CD4-positive, alpha-beta T cell treated with Interleukin-12 subunit alpha and Interleukin-12 subunit beta, for 1 hour (primary cell): ENCODE measurements at places on chromosomes 6 and 20.
A peak's percentile ranks its signal among the peaks of the same experiment; 100 is the strongest.

GRCh38 chr6:69835414-69836179 is 30.8 kb upstream of the COL19A1 start:
- peak; percentile 51 for DNase-seq

- DNase-seq: no peak
These were observed 69.0 kb downstream of the DTNBP1 start for GRCh38 chr6:15593798-15594197.

DNA sequence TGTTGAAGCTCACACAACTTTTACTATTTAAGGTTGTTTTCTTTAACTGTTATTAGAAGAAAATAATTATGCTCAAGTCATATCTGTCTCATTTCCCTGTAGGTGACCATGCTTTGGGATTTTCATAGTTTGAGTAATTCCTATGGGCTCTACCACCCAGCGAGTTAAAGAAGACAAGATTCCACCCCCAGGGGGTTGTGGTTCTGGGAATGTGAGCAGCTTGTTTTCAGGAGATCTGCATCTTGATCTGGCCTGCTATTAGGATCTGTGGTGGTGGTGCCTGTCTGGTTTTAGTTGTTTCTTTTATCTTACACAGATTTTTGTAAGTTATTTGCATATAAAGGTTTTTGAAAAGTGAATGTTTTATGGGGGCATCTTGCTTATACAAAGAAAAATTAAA is 20.2 kb upstream of the REV3L start:
- DNase-seq: no peak

- no peak for DNase-seq
These were observed 667 bp downstream of the CAP2 start for GRCh38 chr6:17393892-17394631.

GRCh38 chr6:43899830-43900229 is 129.8 kb downstream of the VEGFA start:
- no peak for DNase-seq

- no peak for DNase-seq
These were observed 147.5 kb upstream of the AFDN start for GRCh38 chr6:167679122-167679736.
